MCF 10A (cell line): ENCODE measurements at places on chromosomes 13 and 19.
A peak's percentile ranks its signal among the peaks of the same experiment; 100 is the strongest.

GRCh38 chr19:36604656-36605100, 435 bp upstream of the ZNF382 start:
- DNase-seq: no peak

DNA sequence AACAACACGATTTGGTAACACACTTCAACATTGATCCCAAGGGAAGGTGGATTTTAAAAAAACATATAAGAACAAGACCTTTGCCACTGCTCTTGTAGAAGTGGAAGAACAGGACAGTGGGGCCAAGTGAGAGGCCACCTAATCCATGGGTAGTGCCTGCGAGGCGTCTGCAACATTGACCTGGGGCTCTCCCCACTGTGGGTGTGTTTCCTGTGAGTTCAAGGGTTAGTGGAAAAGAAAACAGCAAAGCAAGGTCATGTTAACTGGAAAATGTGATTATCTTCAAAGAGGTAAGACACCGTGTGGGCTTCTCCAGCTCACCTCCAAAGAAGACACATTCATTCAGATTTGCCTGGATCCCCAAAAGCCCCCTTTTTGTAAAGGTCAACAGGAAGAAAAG, 327.0 kb downstream of the UQCRFS1 start:
- no peak for DNase-seq

DNA sequence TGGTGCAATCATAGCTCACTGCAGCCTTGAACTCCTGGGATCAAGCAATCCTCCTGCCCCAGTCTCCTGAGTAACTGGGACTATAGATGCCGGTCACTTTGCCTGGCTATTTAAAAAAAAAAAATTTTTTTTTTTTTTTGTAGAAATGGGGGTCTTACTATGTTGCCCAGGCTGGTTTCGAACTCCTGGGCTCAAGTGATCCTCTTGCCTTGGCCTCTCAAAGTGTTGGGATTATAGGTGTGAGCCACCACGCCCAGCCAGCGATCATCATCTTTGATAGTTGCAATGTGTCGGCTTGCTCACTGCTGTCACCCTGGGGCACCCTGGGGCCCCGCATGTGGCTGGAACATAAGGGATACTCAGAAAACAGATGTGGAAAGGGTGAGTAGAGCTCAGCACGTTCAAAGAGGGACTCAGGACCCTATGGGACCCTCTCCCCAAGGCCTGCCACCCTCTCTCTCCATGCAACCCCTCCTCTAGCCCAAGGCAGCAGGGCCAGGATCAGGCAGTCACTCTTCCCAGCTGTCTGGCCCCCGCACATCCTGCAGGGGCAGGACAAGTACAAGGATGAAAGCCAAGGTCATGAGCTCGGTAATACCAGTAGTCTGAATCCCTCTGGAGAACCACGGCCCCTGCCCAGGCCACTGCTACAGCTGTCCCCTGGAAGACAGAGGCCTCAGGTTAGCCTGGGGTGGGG, 6.5 kb upstream of the CCL25 start:
- no peak for DNase-seq

DNA sequence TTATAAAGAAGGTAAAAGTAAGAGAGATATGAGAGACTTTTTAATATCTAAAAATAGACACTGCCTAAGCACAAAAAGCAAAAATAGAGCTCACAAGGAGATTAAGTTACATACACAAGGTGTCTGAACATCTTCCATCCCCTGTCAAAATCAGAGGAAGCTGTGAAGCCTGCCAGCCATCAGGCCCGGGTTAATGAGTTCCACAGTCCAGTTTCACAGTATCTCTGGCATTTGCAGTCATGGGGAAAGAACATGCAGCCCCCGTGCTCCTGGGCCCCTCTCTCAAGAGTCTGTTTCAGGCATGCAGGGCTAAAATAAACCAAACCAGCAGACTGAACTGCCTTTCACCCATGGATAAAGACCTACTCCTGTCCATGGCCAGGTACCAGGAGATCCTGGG, 79.2 kb downstream of the TBC1D4 start:
- DNase-seq: no peak

DNA sequence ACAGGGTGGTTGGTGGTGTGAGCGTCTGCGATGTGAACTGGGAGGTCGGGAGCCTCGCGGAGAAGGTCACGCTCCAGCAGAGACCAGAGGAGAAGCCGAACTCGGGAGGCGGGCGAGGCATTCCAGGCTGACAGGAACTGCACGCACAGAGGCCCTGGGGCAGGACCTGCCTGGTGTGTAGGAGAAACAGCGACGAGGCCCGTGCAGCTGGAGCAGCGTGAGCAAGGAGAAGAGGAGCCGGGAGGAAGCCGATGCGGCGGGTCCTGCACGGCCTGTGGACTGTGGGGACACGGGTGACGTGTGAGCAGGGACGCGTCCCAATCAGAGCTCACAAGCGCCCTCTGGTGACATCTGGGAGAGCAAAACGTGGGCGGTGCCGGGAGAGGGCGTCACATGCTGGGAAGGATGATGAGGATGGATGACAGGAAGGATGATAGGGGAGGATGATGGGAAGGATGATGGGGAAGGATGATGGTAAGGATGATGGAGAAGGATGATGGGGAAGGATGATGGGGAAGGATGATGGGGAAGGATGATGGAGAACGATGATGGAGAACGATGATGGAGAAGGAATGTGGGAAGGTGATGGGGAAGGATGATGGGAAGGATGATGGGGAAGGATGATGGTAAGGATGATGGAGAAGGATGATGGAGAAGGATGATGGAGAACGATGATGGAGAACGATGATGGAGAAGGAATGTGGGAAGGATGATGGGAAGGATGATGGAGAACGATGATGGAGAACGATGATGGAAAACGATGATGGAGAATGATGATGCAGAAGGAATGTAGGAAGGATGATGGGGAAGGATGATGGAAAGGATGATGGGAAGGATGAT, 16.1 kb upstream of the MADCAM1 start:
- DNase-seq: no peak

- DNase-seq: no peak
Observed at GRCh38 chr13:80577285-80577684, 236.4 kb upstream of the SPRY2 start.

DNA sequence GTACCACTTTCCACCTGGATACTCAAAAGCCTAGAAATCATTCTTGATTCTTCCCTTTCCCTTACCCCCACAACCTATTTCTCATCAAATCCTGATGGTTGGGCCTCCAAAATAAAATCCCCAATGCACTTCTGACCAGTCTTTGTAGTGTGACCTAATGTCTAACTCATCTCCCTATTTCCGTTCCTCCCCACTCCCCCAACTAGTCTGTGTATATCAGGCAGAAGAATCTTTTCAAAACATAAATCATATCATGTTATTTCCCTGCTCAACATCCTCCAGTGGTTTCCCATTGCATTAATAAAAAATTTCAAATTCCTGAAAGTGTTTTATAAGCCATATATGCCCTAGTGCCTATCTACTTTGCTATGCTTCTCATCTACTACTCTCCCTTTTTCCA, 17.7 kb downstream of the CCDC122 start:
- DNase-seq: no peak

GRCh38 chr13:62407871-62408270, 992.2 kb upstream of the PCDH20 start:
- DNase-seq: no peak

GRCh38 chr13:21478881-21479808, 20.0 kb upstream of the ZDHHC20 start:
- peak; percentile 76 for DNase-seq

GRCh38 chr19:9189535-9189934, 10.8 kb downstream of the OR7D2 start:
- DNase-seq: no peak

DNA sequence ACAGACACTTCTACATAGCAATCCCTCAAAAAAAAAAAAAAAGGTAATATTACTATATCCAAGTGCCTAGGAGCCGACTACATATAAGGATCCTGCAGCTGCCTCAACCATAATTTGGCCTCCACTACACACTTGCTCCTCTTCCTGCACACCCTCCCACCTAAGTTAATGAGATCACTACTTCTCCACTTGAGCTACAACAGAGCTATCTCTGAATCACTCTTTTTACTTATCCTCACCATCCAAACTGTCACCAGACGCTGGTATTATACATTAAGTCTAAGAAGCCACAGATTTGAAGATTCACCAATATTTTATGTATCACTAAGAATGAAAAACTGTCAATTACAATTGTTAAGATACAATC, 8.3 kb downstream of the OBI1 start:
- DNase-seq: no peak

DNA sequence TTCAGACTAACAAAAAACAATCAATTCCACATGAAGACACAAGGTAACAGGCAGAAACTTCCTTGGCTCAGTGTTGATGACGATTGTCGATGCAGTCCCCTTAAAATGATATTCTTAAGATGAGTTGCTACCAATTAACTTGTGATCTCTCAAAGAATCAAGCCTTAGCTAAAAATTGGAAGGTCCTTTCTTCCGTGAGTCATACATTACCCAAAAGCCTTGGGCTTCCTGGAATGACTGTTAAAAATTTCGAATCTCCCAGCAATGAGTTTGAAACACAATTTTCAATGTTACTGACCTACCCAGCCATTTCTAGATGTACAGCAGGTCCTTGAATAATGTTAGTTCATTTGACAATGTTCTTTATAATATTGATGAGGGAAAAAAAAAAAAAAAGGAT, 28.0 kb upstream of the RB1 start:
- DNase-seq: peak; percentile 15

DNA sequence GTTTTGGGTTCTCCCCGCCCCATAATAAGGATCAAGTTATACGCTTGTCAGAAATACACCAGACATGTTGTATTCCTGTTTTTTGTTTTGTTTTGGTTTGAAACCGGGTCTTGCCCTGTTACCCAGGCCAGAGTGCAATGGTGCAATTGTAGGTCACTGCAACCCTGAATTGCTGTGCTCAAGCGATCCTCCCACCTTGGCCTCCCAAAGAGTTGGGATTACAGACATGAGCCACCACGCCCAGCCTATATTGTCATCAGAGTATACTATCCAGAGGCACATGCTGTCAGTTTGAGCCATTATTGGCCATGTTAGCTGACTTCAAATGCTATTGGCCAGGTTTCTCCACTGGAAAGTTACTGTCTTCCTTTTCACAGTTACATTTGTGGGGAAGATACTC, 9.8 kb downstream of the SAFB start:
- no peak for DNase-seq

- no peak for DNase-seq
Observed at GRCh38 chr19:8304841-8305621, 3.1 kb downstream of the CD320 start.

DNA sequence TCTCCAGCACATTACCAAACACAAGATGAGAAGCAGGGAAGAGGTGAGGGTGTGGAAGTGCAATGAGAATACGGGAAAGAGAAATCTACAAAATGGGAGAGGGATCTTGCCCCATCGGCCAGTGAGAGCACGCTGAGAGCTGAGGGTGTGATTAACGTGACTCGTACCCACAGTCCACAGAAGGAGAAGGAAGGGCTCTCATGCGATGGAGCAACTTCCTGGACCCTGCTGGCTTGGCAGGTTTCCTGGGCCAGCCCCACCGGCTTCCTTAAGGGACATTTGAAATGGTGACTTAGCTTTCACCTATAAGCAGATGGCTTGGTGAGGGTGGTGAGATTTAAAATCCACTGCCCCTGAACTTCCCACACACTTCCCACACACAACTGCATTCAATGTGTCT, 740.1 kb downstream of the UQCRFS1 start:
- no peak for DNase-seq

- DNase-seq: no peak
Observed at GRCh38 chr13:87607266-87607665, 63.9 kb upstream of the SLITRK5 start.

DNA sequence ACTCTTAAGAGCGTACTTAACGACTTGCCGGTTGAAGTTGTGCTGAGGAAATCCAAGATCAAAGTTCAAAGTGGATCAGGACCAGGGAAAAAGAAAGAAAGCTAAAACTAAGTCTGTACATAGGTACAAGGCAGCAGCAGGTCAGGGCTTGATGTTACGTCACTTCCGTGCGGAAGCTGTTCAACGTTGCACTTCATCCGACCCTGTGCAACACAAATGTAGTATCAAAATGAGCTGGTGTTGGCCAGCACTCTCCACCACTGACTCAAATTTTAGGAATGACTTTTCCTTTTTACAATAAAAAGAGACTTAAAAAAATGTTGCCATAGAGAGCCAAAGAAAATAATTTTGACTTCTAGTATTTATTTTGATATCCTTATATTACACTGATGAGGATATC, 1315.4 kb downstream of the EFNB2 start:
- DNase-seq: no peak

GRCh38 chr19:35174226-35174625, 19.7 kb downstream of the FXYD5 start:
- no peak for DNase-seq

GRCh38 chr13:34583181-34583580, 358.9 kb upstream of the NBEA start:
- no peak for DNase-seq

DNA sequence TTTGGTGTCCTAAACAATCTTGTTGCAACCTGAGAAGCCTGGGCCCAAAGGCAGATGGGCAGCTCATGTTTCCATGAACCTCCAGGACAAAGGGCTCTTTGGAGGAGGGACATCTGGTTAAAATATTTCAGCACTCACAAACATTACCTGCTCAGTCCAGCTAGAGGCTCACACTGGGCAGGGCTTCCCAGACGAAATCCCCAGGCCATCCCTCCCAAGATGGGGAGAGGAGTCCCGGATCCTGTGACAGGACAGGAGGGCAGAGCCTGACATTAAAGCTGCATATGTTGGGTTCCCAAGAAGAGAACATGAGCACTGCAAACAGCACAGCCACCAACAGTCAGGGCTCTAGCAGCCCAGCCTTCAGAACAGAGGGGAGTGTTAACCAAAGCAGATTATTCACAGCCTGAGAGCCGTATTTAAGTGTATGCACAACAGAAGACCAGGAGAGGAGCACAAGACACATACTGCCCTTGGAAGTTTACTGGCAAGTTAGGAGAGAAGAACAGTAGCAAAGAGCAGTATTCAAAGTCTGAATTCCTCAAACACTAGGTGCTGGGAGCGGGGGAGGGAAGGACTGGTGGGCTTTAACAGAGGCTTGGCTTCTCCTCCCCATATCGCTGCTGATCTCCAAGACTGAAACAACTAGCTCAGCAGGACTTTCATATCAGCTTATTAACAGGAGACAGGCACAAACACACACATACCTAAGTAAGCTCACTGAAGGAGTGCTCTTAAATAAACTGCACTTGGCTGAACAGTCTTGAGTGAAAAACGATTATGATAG, 12.3 kb downstream of the ATP7B start:
- no peak for DNase-seq

DNA sequence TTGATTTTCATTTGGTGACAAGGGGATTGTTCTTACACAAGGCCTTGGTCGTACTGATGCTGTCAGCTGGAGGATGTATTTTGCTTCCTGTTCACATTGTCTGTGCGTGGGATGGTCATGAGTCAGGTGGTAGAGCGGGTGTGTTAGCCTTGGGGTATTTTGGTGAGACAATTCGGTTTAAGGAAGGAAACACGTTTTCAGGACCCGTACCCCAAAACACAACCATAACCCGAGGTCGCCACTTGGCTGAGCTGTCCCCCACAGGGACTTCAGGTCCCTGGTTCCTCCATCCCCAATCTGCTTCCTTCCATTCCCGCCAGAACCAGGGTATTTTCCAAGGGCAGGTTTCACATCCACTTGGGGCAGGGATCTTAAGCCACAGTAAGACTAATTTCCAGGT, 15.0 kb downstream of the MYO9B start:
- DNase-seq: no peak

GRCh38 chr19:33177417-33177979, 16.6 kb upstream of the LRP3 start:
- DNase-seq: peak; percentile 62

GRCh38 chr13:75331792-75332349, 150.1 kb downstream of the TBC1D4 start:
- no peak for DNase-seq

- peak; percentile 61 for DNase-seq
Observed at GRCh38 chr13:40146063-40146462, 490.6 kb downstream of the COG6 start.

GRCh38 chr19:29881386-29881785, 60.7 kb upstream of the URI1 start:
- no peak for DNase-seq
